ENCODE measurements at places on chromosomes 11 and 22.

GRCh38 chr22:44917372-44918165 is 92.2 kb downstream of the PHF21B start:
- DNase-seq = no peak

GRCh38 chr22:48923165-48923865 is 904.4 kb downstream of the BRD1 start:
- no peak for DNase-seq

- DNase-seq = no peak
Observed at GRCh38 chr11:79139900-79140299, 300.9 kb downstream of the TENM4 start.

DNA sequence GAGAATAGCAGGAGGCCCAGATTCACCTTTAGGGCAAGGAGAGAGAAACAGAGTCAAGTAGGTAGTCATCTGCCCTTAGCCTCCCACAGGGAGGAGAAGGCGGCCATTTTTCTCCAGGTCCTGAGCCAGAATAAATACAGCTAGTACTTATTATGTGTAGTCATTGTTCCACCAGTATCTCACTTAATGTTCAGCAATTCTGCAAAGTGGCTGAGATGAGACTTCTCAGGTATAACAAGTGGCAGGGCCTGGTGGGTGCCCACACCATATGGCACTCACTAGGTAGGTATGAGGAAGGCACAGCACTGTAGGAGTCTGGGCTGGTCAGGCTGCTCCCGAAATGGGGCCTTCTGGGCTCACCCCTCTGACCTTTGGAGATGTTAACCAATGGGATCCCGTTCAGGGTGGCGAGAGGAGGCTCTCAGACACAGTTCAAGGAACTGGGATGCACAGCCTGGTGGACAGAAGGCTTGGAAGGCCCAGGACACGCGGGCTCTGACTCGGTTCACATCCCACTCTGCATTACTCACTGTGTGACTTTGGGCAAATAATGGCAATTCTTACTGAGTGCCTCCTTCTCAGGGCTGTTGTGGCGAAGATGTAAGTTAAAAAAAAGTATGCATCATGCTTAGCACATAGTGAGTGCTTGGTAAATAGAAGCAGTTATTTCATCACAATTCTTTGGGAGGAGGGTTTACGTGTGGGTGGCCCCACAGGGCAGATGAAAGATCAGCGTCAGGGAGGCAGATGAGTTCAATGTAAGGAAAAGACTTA is 25.1 kb downstream of the RTN4RL2 start:
- DNase-seq = no peak

GRCh38 chr22:22026157-22026831 is 43.7 kb upstream of the TOP3B start:
- DNase-seq = no peak

- no peak for DNase-seq
Observed at GRCh38 chr11:20035701-20036601, 124.3 kb downstream of the DBX1 start.
